ENCODE measurements at places on chromosomes 4 and X.

- DNase-seq = no peak
These were observed 46.5 kb downstream of the RAI2 start for GRCh38 chrX:17814557-17814956.

GRCh38 chr4:173169178-173169427, 492 bp downstream of the GALNT7 start:
- peak; percentile 44 for DNase-seq

- no peak for DNase-seq
These were observed 8.6 kb downstream of the SPATA4 start for GRCh38 chr4:176186671-176187395.

DNA sequence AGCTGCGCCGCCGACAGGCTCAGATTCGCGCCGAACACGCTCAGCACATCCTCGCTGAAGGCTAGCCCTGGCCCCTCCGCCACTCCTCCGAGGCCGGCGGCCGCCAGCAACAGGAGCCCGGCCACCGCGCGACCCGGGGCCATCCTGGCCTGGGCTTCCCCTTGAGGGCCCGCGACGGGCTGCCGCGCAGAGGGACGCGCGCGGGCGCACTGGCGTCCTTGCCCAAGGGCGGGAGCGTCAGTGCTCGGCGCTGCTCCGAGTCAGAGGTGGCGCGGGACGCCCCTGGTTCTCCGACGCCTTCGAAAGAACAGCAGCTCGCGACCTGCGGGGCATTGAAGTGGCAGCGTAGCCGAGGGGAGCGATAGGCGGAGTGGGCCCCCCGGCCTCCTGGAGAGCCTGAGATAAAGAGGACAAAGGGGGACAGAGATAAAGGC, 745 bp downstream of the SLC39A8 start:
- DNase-seq = peak; percentile 65

DNA sequence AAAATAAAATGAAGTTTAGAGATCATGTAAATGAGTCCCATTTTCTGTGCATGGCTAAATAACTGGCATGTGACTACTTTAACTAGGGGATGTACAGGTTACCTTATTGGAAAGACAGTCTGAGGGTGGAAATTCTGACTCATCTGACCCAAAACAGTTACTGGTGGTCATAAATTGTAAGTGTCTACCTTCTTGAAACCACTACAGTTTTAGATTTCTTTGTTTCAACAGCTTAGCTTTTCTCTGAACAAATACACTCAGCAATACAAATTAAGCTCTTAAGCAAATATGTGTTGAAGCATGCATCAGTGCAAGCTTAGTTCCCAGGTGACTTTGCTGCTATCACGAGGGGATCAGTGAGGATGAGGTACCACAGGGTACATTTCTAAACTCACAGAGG, 60.7 kb upstream of the PGM2 start:
- no peak for DNase-seq

GRCh38 chrX:23857363-23857762, 50.4 kb downstream of the APOO start:
- no peak for DNase-seq

DNA sequence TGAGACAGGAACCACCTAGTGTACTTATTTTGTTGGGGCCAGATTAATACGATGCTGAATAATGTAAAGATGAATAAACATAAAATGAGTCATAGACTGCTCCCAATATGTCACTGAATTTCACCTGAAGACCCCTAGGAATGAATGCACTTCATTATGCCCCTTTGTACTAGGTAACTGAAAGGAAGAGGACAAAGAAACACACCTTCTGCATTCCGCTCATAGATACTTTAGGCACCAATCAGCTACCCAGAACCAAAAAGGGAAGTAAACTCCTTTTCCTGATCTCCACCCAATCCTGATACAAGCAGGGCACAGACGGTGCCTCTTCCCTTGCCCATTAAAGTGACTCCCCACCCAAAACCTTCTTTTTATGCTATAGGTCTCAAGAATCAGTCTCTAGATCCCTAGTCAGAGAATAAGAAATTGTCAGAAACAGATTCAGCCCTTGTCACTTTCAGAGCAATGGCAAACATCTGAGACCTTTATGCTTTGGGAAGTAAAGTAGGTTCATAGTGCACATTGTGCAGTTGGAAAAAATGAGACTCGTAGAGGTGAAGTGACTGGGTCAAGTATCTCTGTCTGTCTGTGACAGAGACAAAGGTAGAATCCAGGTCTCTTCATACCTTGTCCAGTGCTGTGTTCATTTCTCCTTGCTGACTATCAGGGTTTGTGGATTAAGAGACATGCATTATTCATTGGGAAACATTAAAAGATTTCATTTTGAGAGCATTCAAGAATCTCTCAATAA, 2.3 kb downstream of the GPR174 start:
- no peak for DNase-seq

- no peak for DNase-seq
These were observed 118.9 kb upstream of the FSTL5 start for GRCh38 chr4:162282684-162283083.

DNA sequence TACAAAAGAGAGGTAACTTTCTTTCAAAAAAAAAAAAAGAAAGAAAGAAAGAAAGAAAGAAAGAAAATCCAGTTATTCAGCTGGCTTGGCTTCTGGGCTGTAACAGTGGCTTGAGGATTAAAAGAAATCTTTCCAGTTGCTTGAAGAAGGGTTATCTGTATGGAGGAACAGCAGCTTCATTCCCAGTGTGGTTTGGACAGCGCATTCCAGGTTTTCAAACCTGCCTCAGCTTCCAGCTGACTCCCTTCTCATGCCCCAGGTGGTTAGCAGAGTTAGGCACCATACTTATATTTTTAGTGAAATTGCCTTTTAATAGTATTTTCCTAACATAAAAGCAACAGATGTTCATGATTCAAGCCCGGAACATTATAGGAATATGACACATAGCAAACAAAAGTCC, 48.6 kb downstream of the TMEM164 start:
- no peak for DNase-seq

DNA sequence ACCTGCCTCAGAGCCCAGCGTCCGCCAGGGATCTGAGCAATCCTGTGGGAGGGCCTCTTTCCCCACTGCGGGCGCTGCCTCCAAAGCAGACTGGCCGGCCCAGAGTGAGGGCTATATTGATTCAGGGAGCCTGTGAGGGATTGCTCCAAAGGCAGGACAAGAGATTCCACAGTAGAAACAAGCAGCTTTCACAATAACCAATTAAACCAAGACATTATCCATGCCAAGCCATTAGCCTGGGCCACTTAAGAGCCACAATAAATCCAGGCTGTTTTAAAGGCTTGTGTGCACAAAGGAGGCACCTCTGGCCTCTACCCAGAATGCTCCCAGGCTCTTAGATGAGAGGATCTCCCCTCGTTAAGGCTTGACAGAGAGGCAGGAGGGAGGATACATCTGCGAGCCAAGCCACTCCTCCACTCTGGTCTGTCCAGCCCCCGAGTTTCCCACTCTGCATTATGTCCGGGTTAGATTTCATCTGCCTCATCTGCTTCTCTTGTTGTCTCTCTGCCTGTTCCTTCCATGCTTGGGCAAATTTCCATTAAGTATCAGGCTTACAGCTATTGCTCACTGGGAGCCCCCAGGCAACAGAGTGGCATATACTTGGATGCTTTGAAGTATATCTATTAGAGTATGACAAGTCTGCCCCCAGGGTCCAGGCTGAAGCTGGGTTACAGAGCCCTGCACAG, 357.9 kb downstream of the UNC5C start:
- peak; percentile 21 for DNase-seq

DNA sequence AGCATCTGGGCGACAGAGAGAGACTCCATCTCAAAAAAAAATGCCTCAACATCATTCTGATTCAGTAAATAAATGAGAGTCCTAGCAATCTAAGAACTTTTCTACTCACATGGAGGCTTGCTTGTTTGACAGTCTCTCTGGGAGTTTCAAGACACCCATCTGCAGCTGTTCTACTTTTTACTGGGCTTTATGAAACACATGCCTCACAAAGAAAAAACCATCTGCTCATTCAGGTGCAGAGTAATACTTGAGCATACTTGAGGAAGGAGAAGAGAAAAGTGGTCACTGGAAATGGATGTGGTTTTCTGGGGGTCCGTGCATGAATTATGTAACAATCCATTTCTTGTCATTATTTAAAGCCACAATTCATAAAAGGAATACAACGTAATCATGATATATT, 87.1 kb upstream of the DDX53 start:
- no peak for DNase-seq

- no peak for DNase-seq
These were observed 94.9 kb upstream of the DDIT4L start for GRCh38 chr4:100285121-100285520.

GRCh38 chr4:80231180-80231579, 33.9 kb downstream of the PRDM8 start:
- no peak for DNase-seq

DNA sequence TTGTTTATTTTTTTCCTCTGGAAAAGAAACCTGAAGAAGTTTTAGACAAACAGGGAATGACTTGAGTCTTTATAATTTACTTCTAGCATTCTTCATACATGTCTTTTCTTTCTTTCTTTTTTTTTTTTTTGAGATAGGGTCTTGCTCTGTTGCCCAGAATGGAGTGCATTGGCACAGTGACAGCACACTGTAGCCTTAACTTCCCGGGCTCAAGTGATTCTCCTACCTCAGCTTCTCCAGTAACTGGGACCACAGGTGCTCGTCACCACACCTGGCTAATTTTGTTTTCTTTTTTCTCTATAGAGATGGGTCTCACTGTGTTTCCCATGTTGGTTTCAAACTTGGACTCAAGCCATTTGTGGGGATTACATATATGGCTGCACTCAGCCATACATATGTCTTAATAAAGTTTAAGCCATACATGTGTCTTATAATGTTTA, 71.8 kb downstream of the RAPGEF2 start:
- no peak for DNase-seq

DNA sequence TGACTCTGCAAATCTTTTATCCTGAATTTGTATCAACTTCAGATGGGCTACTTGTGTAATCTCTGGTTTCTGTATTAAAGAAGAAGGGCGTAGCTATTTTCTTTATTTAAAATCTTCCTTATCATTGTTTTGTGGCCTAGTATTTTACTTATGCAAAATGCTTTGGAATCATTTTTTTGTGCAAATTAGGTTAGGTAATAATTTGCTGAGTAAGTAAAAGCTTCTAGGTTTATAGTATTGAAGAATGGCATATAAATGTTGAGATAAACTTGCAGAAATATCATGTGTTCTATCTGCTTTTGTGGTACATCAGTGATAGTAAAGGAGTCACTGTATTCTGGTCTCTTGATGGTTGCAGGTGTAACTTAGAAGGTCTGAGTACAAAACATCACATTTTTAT, 197.2 kb upstream of the IL15 start:
- no peak for DNase-seq

DNA sequence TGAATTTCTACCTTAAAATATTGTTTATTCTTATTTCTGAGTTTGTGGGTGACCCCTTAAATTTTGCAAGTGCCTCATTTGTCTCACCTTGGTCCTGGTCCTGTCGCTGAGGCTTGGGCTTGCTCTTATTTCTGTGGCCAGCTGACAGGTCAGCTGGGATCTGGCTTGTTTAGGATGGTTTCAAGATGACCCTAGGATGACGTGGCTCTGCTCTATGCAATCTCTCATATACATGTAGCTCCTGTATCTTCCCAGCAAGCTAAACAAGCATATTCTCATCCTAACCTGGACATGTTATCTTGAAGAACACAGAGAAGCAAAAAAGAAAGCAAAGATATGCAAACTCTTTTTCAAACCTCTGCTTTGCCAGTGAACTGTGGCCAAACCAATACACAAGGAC, 158.4 kb downstream of the BANK1 start:
- DNase-seq = no peak

- DNase-seq = no peak
These were observed 314.9 kb downstream of the ADGRL3 start for GRCh38 chr4:61514991-61515390.

GRCh38 chrX:101931136-101931487, 715 bp downstream of the ZMAT1 start:
- no peak for DNase-seq

DNA sequence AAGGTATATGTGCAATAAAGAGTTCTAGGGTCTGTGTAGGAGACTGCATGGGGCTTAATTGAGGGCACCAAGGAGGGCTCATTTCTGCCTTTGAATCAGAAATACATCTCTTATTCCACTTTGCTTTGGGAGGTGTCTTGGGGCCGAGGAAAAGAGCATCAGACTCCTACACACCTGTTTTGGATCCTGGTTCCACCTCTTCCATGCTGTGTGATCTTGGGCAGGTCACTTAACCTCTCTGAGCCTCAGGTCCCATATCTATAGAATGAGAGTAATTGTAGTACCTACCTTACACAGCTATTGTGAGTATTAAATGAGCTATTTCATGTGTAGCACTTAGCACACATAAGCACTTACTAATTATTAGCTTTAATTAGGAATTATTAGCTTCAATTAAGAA, 100.6 kb downstream of the RTL5 start:
- DNase-seq = no peak

DNA sequence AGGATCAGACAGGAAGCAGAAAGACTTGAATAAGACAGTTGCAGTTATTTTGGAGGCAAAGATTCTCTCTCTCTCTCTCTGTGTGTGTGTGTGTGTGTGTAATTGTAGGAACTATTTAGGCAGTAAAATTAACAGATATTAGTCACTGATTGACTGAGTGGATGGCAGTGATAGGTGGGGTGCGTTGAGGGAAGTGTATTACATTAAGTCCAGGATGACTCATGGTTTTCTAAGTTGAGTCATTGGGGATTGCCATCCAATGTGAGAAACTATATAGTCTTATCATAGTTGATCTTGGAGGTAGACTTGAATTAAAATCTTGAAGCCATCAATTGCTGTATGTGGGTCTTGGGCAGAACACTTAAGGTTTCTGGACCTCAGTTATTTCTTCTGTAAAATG, 75.4 kb downstream of the AR start:
- DNase-seq = no peak

GRCh38 chr4:10577508-10578426, 106.8 kb downstream of the CLNK start:
- DNase-seq = no peak

- DNase-seq = no peak
These were observed 304.0 kb upstream of the PITX2 start for GRCh38 chr4:110926841-110927400.

GRCh38 chr4:93444860-93445259, 383.7 kb upstream of the ATOH1 start:
- DNase-seq = no peak

DNA sequence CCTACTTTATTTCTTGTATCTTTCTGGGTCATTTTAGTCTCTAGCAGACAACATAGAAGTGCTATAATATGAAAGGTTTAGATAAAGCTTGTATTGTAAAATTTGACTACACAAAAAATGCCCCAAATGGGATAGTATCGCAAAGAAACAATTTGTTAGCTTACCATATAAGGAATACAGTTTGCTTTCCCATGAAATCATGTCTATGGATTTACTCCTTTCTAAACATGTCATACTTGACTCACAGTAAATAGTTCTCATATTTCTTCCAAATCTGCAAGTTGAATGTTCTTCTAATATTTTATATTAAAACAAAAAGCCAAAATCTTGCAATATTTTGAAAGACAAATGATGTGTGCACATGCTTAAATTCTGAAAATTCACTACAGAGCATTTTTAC, 103.9 kb downstream of the PPA2 start:
- no peak for DNase-seq

DNA sequence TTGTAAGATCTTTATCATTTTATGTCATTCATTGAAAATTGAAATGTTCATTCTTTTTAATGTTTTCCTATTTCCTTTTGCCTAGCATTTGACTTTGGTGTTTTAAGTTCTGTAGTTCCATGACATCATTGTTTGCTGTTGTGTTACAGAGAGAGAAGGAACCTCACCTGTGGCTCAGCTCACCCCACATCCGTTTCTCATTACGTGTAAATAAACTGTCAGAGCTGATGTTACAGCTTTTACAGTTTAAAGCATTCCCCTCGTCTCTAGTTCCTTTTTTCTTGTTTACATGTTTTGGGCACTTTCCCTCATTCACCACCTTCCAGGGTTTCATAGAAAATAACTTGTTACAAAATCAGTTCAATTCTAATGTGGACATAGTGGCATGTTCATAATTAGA, 137.2 kb downstream of the FNIP2 start:
- DNase-seq = no peak
